ENCODE measurements at places on chromosomes 12 and 14. TPM values are rescaled to one million over a fixed set of nuclear protein-coding genes. Genes with fewer than 3 reads are reported as not detected.

The ATG2B gene
- total RNA-seq, result 32.4 TPM

The CLECL1 gene
- not detected for total RNA-seq

The ZNF140 gene
- 25.0 TPM for total RNA-seq

The TPPP2 gene
- not detected for total RNA-seq

The MYO1H gene
- not detected for total RNA-seq
